ENCODE measurements at places on chromosomes 11 and 22.
A peak's percentile ranks its signal among the peaks of the same experiment; 100 is the strongest.

- no peak for DNase-seq
Observed at GRCh38 chr11:69392104-69392653, 89.3 kb upstream of the LINC01488 start.

DNA sequence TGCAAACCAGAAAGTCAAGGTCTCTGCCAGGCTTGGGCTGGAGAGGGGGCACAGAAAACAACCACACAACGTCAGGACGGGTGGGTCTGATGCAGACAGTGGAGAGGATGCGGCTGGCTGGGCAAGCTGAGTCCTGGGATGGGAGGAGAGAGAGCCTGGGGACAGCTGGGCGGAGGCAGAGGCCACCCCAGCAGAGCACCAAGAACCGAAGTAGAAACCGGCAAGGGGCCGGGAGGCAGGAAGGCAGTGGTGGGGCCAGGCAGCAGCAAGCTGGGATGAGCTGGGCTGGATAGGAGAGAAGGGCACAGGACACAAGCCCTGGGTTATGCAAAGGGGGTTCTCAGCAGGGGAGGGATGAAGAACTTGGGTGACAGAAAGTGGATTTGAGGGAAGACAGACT is 188.2 kb downstream of the SHANK2 start:
- DNase-seq: no peak

DNA sequence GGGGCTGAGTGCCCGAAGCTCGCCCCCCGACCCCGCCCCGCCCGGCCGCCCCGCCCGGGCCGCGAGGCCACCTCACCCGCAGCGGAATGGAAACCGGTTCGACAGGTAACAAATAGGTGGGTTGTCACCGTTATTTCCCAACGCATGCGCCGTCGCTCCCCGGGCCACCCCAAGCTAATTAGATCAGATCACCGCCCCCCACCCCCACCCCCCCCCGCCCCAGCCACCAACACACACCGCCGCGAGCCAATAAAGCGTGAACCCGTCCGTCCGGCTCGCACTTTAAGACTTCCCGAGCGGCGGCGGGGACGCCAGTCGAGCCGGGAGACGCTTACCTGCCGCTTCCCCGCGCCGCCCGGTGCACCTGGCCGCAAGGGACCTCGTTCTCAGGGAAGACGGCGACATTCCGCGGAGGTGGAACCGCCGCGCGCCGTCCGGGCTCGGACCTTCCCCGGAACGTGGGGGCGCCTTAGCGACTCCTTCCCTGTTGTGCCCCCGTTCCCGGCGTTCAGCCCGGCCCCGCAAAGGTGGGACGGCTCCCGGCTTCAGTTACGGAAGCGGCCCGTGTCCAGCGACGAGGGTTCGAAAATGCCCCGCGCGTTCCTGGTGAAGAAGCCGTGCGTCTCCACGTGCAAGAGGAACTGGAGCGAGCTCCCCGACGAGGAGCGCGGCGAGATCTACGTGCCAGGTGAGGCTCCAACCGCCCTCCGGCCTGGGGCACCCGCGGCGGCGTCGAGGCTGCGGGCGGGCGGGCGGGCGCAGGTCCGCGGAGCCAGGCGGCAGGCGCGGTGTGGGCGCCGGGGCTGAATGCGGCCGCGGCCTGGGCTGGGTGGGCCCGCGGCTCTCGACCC is at the start of gene OVOL1:
TSS of gene OVOL1 (plus strand) at position 278 of the 851 bp plus-strand sequence. CDS start at position 589, 311 bp downstream.
- DNase-seq: no peak

- DNase-seq: no peak
Observed at GRCh38 chr11:64842851-64843685, 1.4 kb downstream of the CDC42BPG start.

DNA sequence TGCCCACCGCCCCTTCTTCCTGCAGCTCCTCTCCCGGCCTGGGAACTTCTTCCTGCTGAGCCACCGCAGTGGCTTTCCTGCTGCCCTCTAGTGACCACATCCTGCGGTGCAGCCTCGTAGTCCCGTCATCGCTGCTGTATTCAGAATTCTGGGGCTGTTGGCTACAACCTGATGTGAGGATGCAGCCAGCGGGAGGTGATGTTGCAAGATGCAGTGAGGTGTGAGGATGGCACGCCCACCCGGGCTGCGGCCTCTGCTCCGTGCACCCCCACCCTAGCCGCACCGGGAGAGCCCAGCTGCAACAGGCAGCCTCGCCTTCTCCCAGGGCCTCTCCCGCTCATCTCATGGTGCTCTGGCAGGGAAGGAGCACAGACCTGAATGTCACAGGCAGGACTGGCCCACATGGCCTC is 10.1 kb downstream of the CHST1 start:
- peak; percentile 53 for DNase-seq

GRCh38 chr11:34926101-34926830 is 9.8 kb downstream of the PDHX start:
- no peak for DNase-seq

DNA sequence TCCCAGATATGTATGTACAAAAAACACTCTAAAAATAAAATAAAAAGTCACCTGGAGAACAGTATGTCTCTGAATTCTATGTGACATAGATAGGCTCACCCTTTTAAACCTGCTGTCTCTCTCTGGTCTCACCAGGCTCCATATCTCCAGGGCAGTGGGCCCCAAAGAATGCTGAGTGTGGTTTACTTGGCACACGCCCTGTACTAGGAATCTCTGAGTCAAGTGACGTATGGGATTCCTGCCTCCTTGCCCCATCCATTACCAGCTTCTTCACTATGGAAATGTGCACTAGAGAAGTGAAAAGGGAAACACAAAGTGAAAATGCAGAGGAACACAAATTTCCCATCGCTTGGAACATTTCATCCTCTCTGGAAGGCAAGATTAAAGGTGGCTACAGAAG is 722.2 kb upstream of the TENM4 start:
- DNase-seq: no peak

- no peak for DNase-seq
Observed at GRCh38 chr22:41799486-41800347, 762 bp upstream of the CCDC134 start.

- DNase-seq: no peak
Observed at GRCh38 chr22:38230108-38230825, 28.5 kb downstream of the MAFF start.

GRCh38 chr11:6353367-6353987 is 33.2 kb upstream of the CAVIN3 start:
- DNase-seq: peak; percentile 22

- peak; percentile 21 for DNase-seq
Observed at GRCh38 chr11:66543263-66544107, 2.4 kb downstream of the ZDHHC24 start.

- no peak for DNase-seq
Observed at GRCh38 chr11:3622521-3622920, 19.3 kb downstream of the ART5 start.

- DNase-seq: no peak
Observed at GRCh38 chr11:48099916-48100446, 116.6 kb upstream of the OR4B1 start.

DNA sequence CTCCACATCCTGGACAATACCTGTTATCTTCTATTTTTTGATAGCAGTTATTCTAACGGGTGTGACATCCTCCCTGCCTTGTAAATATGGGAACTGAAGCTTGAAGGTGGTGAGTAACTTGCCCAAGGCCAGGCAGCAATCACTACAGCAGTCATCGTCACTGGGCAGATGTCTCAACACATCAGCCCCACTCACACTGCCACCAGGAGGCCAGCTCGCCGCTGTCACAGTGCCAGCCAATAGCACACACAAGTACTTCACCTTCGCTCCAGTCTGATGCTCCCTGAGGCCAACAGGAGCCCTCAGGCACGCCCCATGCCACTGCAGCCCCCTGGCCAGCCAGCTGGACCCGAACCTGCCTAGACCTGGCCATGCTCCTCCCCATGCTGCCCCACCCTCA is 4.9 kb upstream of the TTLL1 start:
- no peak for DNase-seq

GRCh38 chr11:64058494-64058893 is 22.8 kb downstream of the FLRT1 start:
- DNase-seq: no peak

DNA sequence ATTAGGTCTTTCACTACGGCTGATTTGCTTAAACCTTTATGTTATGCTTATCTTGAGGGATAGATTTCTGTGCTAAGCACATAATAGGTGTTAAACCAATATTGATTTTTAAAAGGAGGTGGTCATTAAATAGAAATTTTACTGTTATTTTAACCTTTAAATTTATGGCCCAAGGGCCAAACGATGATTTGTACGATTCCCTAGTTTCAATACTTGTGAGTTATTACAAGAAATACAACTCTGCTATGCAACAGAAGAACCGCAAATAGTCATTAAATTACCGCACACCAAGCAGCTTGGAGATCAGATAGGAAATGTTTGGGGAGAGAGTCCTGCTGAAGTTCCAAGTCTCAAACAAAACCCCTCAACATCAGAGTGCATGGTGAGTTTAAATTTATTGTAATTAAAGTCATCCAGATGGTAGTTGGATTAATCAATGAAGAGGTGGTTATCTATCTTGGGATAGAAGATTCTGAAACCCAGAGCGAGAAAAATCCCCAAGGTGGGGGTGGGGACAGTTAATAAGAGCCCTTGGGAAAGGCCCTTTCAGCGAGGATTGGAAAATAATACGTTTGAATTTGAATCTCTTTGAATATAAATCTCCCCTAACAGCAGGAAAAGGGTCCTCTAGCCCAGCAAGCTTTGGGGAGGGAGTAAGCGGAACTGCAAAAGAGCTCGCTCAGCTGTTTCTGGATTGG is 805 bp upstream of the QSER1 start:
- no peak for DNase-seq

DNA sequence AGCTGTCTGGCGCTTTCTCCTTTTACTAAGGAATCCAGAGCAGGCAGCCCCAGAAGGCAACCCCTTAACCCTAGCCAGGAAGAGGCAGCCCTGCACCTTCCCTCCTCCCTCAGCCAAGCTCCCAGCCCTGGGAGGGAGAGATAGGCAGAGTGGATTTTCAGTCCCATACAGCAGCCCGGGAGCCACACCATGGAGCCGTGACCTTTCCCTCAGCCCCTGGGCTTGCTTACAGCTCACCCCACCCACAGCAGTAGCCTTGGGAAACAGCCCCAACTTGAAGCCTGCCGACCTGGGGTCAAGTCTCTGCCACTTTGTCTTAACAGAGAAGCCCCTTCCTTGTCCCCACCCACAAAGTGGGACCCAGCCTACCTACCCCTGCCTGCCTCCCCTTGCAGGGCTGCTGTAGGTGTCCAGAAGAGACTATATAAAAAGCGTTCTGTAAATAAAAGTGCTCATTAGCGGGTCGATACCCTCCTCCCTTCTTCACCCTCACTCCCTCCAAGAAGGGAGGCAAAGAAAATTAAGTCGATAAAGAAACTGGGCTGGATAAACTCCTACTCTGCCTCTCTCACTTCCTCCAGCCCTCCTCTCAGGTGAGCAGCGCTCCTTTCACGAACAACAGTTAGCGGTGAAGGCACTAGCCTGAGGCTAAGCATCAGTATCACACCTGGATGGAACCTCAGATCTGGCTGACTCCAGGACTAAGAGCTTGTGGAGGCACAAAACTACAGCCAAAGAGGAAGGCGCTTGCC is 4.2 kb downstream of the TST start:
- no peak for DNase-seq

DNA sequence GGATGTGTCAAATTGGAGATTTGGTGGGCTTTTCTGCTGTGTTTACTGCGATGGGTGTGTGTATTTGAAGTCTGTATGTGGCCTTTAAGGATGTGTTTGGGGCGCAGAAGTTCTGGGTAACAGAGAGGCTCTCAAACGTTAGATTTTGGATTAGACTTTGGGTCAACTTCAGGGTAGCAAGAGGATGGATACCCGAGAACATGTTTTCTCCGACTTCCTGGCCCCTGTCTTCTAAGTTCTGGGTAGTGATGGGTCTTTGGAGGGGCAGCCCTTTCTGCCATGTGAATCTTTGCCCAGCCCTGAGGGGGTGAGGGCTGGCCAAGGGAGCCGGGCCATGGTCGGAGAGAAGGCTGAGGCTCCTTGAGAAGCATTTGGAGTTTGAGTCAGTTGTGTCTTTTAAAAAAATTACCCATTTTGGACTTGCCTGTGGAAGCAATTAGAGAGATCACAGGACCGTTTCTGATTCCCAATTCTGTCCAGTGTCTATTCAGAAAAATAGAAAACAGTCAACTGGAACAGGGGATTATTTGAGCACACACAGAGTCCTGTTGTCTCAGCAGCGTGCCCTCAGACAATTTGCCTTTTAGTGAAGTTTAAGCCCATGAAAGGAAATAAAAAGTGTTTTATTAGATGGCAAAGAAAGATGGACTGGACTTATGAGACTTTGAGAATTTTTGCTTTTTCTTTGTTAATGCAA is 114.4 kb downstream of the PTPRJ start:
- DNase-seq: no peak

- DNase-seq: no peak
Observed at GRCh38 chr22:25404556-25404927, 159.9 kb upstream of the GRK3 start.

GRCh38 chr11:14972581-14973495 is 687 bp upstream of the CALCA start:
- DNase-seq: no peak

DNA sequence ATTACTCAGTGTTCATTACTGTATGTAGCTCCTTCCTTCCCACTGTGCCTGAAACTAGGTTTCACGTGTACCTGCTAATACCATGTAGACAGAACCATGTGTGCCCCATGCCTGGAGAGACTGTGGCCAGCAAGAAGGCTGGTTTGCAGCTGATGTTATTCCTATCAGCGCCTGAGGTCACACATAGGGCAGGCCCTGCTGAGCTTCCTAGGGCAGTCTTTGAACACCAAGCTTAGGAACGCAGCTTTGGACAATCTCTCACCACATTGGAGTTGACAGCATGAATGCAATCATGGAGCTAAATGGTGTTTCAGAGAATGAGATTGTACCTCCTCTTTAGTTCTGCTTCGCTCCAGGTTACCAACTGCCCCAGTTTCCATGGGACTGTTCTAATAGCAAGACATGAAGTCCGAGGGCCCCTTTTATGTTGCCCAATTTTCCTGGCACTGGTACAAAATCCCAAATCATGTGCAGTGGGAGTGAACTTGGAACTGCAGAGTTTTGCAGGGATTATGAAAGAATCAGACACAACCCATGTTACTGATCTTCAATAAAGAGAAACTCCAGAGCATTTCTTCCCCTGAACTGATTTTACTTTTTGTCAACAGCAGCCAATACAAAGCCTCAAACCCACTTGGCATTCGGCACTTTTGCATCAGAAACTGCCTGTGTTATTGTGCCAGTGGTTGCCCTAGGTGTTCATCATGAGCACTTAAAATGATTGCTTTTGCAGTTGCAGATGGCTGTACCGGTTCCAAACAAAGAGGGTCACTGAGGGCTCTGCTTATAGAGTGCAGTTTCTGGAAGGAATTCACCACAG is 154.2 kb upstream of the TTC12 start:
- no peak for DNase-seq

DNA sequence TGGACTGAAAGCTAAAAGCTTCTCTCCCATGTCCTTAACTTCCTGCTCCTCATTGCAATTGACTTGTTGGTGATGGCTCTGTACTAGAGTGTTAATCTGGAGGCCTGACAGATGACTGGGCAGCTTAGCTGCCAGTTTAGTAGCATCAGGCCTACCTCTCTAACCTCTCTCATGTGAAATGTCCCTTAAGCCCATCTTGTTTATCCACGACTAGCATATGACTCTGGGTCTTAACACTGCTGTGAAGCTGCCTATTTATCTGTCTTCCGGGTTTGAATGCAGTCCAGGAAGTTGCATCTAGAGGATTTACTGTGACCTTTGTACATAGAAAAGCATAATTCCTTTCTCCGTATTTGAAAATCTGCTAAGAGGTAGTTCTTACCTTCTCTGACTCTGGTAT is 85.3 kb upstream of the HORMAD2 start:
- DNase-seq: no peak

GRCh38 chr11:130819625-130820024 is 96.7 kb downstream of the SNX19 start:
- DNase-seq: no peak

- no peak for DNase-seq
Observed at GRCh38 chr22:32414191-32414590, 2.1 kb upstream of the RTCB start.

GRCh38 chr11:114970927-114971645 is 292.8 kb downstream of the NXPE2 start:
- no peak for DNase-seq

Data from stimulated activated CD4-positive, alpha-beta T cell treated with anti-CD3 and anti-CD28 coated beads, TNF-alpha, amount 100 ng/mL, for 1 hour (primary cell).